ENCODE measurements at places on chromosomes 16 and 17. TPM values are rescaled to one million over a fixed set of nuclear protein-coding genes. Genes with fewer than 3 reads are reported as not detected.

The TBC1D3C gene
- 0.20 TPM for total RNA-seq

The NGFR gene
- total RNA-seq = 0.20 TPM

The VTN gene
- total RNA-seq = 0.31 TPM

The KRT33B gene
- total RNA-seq = not detected

The CCL8 gene
- not detected for total RNA-seq

All from activated T-helper 1 cell treated with anti-CD3 and anti-CD28 coated beads, Interleukin-12 subunit alpha, Interleukin-12 subunit beta, Interleukin-2, Interleukin-4 antibody, amounts not matched to agents 30 ng/mL and 10 ng/mL and 1 ng/mL, durations not matched to agents 14 hours and 24 hours and 36 hours (primary cell).